ENCODE measurements at places on chromosomes 7 and 10.

- DNase-seq = no peak
Measured at GRCh38 chr10:132298038-132298881, 9.5 kb downstream of the STK32C start.

DNA sequence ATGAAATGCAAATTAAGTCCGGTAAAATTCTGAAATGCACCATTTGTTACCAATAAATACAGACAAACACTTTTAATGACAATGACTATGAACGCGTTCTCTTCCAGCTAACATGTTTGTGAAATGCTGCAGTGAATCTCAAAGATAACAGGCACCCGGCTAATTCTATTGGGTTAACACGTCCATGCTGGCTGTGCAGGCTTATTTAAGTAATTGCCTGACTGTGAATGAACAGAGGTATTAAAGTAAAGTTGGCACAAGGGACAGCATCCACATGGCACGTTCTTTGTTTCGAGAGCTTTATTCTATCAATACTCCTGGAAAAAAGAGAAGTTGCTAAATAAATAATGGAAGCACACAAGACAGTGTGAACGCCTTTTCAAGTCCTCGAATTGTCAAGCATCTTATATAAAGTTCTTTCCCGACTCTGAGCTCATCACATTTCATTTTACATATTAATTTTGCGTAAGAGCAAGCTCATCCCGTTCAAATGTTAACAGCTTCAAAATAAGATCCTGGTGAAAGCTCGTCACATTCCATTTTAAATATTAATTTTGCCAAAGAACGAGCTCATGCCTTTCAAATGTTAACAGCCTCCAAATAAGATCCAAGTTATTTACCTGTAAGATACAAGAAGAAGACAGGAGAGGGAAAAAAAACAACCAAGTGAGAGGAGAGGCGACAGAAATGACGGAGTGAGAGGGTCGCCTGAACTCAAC lies 111.3 kb upstream of the RHEB start:
- DNase-seq = no peak

DNA sequence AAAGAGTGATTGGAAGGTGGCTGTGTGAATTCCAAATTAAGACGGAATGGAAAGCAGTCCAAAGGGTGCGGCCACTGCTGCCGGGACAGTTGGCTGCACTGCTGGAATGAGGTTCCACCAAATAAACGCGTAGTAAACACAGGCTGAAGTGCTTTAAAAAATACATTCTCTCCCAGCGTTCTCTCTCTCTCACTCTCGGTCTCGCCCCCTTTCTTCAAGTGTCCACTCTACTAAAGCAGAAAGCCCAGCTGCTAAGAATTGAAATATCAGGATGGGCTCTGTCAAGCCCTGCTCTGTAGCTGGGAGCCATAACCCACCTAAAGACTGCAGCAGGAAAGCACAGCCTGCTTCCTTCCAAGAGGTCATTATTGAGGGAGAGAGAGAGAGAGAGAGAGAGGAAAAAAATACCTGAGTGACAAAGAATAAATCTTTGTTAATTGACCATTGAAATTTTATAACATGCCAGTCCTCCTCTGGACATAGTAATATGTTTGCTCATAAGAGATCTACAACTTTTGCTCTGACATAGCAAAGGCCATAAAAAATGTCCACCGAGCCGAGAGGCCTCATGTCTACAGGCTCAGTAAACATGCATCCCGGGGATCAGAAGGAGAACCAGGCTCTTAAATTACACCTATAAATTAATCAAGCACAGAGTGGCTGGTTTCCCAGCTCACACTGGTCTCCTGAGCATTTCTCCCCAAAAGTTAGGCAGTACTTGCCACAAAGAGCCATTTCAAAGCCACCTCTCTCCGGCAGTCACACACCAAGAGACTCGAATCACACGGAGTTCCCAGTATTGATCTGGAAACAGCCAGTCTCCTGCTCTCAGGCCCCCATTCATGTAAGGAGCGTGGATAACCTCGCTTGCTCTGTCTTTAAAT lies 72.8 kb downstream of the FGFR2 start:
- DNase-seq = no peak

DNA sequence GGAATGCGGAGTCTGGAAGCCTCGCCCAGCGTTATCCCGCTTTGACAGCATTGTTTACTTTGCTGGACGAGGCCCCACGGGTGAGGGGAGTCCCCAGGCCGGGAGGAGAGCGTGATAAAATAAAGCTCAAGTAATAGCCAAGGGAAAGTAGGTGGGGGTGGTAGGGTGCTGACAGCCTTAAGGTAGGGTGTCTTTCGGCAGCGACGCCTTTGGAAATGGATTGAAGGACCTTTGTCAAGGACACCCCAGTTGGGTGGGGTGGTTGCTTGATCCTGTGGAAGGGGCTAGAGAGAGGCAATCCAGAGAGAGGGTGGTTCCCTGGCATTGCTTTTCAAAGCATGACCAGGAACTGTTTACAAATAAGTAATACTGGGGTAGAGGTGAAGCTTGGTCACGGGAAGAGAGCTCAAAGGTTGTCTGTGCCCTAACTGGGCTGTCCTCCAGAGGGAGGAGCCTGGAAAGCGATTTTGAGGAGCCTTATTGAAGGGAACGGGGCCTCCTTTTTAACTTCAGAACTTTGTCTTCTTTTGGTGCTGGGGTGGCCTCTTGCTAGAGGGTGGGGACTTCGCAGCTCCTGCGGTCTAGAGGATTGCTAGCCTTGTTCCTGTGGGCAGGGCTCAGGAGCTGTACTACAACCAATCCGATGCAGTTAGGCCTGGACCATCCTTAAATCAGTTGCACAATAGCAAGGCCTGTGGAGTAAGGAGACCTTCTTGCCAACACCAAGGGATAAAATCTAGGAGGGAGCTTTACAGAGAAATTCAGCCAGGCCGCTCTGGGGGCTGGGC lies 1.3 kb downstream of the EIF4EBP2 start:
- no peak for DNase-seq

DNA sequence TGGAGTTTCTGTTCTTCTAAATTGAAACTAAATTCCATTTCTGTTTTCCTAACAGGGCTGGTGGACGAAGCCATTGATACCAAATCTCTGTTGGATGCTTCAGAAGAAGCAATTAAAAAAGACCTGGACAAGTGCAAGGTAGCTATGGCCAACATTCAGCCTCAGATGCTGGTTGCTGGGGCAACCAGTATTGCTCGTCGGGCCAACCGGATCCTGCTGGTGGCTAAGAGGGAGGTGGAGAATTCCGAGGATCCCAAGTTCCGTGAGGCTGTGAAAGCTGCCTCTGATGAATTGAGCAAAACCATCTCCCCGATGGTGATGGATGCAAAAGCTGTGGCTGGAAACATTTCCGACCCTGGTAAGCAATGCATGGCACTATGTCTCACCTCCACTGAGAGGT lies 45.6 kb downstream of the AP3M1 start:
- DNase-seq = no peak
